ENCODE measurements at places on chromosomes 12 and 14.

GRCh38 chr14:35342489-35343010, 50.4 kb downstream of the PSMA6 start:
- no peak for DNase-seq

DNA sequence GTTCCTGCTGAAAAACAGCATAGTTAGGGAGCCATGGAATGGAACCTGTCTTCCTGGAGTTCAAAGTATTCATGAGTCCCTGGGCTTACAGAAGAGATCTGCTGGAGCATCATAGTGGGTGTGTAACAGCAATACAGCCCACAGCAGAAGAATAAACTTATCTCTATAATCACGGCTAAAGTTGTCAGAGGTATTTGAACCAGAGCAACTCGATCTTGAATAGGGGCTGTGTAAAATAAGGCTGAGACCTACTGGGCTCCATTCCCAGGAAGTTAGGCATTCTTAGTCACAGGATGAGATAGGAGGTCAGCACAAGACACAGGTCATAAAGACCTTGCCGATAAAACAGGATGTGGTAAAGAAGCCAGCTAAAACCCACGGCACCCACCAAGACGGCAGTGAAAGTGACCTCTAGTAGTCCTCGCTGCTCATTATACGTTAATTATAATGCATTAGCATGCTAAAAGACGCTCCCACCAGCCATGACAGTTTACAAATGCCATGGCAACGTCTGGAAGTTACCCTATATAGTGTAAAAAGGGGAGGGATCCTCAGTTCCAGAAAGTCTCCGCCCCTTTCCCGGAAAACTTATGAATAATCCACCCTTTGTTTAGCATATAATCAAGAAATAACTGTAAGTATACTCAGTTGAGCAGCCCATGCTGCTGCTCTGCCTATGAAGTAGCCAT, 223.4 kb downstream of the PCNX1 start:
- DNase-seq = no peak

DNA sequence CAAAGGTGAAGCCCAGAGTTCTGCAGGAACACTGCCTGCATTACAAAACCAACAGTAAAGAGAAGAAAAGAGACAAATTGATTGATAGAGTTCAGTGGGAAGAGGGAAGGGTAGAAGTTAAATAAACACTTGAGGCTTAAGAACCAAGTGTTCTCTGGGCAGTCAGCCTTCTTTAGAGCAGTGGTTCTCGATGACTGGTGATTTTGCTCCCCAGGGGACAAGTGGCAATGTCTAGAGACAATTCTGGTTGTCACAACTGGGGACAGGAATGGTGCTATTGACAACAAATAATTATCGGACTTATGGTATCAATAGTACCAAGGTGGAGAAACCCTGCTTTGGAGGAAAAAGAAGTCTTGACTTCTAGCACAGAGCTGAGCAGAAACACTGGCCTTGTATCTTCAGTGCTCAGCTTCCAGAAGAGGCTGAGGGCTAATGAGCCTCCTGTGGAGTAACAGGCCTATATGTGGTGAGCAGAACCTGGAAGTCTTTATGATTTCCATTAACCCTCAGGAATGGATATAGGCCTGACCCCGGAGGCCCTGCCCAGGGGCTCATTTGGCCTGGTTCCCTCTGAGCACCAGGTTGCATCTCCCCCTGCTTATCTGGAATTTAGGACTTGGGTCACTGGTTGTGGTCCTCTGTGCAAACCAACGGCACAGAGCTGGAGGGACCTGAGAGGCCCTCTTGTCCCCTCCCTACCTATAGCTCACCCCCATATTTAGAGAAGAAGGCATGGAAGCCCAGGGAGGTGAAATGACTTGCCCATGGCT, 204.6 kb upstream of the PWP1 start:
- no peak for DNase-seq

DNA sequence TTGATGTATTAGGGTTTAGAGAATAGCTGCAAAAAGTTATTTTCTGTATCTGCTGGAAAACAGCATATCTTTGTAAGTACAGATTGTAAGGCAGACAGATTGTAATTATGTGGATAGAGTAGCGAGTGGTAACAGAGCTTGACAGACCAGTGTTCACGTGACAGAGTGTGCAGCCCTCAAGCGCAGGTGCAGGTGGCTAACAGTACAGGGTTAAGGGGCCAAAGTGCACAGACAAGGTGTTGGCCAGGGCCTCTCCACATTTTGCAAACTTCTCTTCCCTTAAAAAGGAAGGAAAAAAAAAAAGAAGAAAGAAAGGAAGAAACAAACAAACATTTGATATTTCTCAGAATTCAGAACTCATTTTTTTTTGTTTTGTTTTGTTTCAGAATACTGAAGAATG, 25.2 kb upstream of the KLHL42 start:
- DNase-seq = no peak

DNA sequence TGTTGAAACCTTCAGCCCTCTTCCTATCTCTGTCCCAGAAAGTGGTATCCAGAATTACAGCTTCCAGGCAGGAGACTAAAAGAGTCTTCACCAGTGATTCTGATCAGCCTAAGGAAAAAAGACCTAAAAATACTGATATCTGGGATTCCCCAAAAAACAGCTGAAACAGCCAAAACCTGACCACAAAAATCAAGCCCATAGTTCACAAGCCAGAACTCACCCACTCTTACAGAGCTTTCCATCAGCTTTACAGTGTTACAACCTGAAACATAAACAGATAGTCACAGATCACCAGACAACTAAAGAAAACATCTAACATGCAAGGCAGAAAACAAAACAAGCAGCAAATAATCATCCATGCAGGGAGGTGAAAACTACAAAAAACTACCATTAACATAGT, 26.0 kb upstream of the TSPAN8 start:
- DNase-seq = no peak

DNA sequence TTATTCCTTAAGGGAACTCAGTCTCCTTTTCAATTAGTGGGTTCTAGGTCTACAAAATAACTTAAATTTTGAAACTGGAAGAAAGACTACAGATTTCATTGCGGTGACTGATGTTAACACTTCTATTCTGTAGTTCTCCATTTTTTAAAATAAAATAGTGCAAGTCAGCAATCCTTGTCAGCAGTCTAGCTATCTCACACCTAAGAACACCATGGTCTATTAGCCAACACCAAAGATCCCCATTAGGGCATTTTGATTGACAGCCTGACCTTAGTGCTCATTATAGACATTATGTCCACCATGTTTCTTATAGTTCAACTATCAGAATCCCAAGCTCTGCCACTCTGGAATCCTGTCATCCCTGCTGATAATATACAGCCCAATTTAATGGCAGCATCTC, 27.4 kb downstream of the GPR65 start:
- DNase-seq = no peak

DNA sequence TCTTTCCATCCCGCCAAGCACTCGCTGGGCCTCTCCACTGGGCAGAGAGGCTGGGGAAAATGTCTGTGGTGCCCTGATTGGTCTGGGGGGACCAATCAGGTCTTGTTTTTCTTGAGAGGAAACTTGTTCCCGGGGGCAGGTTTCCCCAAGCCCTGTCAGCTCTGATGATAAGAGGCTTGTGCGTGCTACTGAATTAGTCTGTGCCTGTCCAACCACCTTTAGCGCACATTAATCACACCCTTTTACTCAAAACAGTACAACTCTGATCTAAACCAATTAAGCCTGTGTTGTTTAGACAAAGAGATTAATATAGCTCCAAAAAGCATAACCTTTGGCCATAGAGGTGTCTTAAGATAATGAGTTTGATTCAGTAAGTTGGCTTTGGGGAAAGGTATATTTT, 580.4 kb downstream of the VRK1 start:
- no peak for DNase-seq

- DNase-seq = no peak
These were observed 8.5 kb downstream of the ITGB7 start for GRCh38 chr12:53198486-53199110.

- no peak for DNase-seq
These were observed 243.5 kb downstream of the BCL11B start for GRCh38 chr14:99028521-99028920.

GRCh38 chr14:71264260-71264659, 357.0 kb downstream of the PCNX1 start:
- no peak for DNase-seq

Measured in SHP77 (cell line).